Natural killer cell (primary cell): ENCODE measurements at places on chromosomes 2 and 18.
A peak's percentile ranks its signal among the peaks of the same experiment; 100 is the strongest.

DNA sequence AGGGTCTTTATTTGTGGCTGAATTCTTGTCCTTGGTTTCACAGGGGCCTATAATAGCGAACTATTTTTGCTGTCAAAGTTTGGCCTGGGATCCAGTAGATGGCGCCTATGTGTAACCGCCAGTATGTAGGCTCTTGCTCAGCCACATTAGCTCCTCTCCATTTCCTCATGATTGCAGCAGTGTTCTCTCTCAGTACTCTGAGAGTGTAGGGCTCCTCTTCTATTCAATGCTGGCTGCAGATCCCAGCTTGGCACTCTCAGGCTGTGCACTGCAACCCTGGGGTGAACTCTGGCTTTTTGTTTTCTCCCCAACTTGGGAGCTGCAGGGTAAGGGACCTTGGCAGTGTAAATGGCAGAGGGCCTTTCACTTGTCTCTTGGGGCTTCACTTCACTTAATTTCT lies 344.6 kb upstream of the CHAC2 start:
- no peak for DNase-seq

DNA sequence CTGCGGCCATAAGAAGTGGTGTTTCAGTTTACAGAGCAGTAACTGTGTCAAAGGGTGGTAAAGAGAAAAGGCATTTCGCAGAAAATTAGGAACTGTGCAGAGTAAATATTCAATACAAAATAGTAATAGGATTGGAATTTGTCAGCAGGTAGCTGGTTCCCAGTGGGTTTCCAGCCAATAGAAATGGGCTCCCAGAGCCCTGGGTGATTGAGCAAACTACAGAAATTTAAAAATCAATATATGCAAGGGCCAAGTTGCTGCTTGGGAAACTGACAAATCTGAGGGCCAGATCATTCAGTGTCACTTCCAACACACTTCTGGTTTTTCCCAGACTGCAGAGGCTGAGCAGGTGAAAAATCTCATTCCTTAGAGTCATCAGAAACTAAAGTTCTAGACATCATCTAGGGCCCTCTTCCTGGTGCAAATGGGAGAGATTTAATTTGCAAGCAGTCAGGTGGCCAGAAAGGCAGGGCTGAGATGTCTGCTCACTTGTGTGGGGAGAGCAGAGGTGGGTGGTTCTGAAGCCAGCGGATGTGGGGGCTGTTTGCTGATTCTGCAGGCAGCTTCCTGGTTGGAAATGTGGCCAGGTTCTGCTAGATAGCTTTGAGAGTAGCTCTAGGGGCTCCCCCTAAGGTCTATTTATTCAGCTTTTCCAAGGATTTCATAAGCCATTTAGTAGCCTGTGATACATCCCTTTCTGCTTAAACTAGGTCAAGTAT lies 182.4 kb downstream of the NCK2 start:
- peak; percentile 76 for DNase-seq

GRCh38 chr2:195590199-195590860 lies 66.7 kb upstream of the SLC39A10 start:
- no peak for DNase-seq

DNA sequence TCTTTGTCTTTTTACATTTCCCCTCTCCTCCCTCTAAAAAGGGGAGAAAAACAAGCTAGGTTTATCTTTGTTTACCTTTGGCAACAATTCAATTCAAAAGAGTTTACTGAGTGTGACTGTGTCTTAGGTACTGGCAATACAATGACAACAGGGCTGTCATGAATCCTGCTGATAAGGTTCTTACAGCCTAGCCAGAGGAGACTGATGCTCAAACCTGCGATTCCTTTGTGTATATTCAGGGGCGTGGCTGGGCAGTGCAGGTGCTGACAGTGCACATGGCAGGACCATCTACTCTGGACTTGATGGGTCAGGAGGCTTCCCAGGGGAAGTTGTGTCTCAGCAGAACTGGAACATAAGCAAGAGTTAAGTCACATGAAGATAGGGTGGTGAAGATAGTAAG lies 23.2 kb upstream of the TTN start:
- DNase-seq = no peak

GRCh38 chr2:168234407-168235085 lies 12.8 kb downstream of the STK39 start:
- DNase-seq = peak; percentile 51

- no peak for DNase-seq
Measured at GRCh38 chr2:221455214-221455613, 116.9 kb downstream of the EPHA4 start.

- no peak for DNase-seq
Measured at GRCh38 chr18:30510882-30511281, 531.7 kb downstream of the DSC3 start.

DNA sequence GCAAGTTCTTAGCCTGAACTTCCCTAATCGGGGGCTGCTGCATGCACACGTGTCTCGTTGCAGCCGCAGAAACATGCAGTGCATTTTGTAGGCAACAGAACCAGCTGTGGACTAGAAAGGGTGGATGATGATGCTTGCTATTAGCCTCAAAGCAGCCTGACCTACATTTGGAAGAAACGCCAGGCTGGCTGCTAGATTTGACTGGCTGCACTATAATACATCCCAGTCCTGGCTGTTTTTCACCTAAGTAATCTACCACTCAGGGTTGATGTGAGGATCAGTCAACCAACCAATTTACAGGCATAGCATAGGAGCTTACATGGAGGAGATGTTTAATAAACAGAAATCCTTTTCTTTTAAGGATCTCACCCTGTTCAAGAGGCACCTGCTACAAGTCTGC lies 56.4 kb upstream of the SPP2 start:
- no peak for DNase-seq

- peak; percentile 21 for DNase-seq
Measured at GRCh38 chr2:60554074-60554645, 706 bp upstream of the BCL11A start.

GRCh38 chr2:181462033-181462432 lies 4.8 kb downstream of the ITGA4 start:
- DNase-seq = no peak

- peak; percentile 29 for DNase-seq
Measured at GRCh38 chr2:26245810-26246209, 1.1 kb downstream of the HADHB start.

DNA sequence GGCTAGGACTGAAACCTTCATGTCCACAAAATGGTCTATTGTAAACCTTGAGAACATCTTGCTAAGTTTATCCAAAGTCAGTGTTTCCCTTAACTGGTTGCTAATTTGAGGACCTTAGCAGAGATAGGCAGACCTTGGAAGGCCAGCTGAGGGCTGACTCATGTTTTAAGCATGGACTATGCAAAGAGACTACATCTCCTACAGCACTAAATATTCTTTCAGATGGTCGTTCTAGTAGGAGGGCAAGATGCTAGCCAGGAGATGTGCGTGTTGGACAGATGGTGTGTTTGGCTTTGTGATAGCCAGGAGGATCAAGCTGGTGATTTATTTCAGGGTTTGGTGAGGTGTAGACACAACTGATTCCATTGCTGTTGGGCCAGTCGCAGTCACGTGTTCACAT lies 75.8 kb downstream of the NRP2 start:
- no peak for DNase-seq

GRCh38 chr2:8457092-8457481 lies 224.8 kb upstream of the ID2 start:
- no peak for DNase-seq

GRCh38 chr2:8714283-8714682 lies 32.4 kb downstream of the ID2 start:
- DNase-seq = no peak

DNA sequence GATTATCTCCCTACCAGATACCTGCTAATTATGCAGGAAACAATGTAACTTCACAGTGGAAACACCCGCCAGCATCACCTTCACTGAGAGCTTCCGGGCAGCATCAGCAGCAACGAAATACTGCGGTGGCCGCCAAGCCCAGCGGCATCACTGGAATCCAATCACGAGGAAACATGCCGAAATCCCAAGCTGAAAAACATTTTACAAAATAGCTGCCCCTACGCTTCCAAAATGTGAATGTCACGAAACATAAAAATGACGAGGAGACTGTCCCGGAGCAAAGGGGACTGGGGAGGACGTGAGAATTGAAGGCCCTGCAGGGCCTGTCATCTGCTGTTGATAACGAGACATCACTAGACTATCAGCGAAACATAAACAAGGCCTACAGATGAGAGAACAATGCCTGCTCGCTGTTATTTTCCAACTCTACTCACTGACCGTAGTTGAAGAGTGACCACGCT lies 82.6 kb downstream of the HDAC4 start:
- no peak for DNase-seq
